ENCODE measurements at places on chromosomes 16 and 17.

GRCh38 chr17:77326636-77327035 is 185.9 kb downstream of the SEC14L1 start:
- DNase-seq = no peak

DNA sequence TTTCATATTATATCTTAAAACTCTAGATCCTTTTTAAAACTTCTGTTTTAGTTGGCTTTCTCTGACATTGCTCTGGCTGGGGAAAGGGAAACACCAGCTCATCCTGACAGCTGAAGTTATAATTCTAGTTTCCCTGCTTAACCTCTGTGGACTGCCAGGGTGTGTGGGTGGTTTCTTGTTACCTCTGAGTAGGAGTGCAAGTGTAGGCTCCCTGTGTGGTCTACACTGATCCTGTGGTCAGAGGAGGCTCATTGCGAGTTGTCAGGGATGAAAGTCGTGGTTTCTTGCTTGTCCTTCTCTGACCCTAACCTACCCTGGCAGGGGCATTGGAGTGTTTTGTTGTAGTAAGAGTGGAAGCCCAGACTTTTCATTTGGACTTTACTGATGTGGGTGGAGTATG is 221.0 kb downstream of the UTP18 start:
- no peak for DNase-seq

GRCh38 chr17:4811471-4811870 is 4.5 kb downstream of the PLD2 start:
- no peak for DNase-seq

GRCh38 chr16:2702438-2702825 is 17.6 kb downstream of the PRSS27 start:
- no peak for DNase-seq

DNA sequence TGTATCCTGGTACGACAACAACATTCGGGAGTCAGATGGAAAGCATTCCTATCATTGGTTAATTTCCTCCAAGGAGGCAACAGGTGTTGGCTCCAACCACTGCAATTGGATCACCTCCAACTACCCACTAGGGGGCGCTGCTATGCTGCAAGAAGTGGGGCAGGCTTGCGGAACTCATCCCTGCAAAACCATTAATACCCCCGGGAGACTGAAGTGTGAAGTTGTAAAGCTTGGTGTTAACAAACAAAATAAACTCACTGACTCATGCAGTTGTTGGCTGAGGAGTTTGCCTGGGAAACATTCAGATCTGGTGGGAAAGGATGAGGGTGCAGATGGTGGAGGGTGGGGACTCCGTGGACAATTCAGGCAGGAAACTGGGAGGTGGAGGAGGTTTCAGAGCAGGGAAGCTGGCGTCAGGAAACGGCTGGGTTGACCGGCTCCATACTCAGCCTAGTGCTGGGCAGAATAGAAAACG is 84.9 kb downstream of the HS3ST2 start:
- DNase-seq = peak; percentile 17

- DNase-seq = peak; percentile 25
Observed at GRCh38 chr17:43832976-43833829, at the start of gene MPP3. TSS of gene MPP3 (minus strand) at chr17:43833146. CDS start at chr17:43831906, 1,240 bp downstream.

GRCh38 chr17:58005728-58006559 is 1.1 kb downstream of the SRSF1 start:
- DNase-seq = no peak

GRCh38 chr16:12433691-12434390 is 369.8 kb downstream of the CPPED1 start:
- no peak for DNase-seq

DNA sequence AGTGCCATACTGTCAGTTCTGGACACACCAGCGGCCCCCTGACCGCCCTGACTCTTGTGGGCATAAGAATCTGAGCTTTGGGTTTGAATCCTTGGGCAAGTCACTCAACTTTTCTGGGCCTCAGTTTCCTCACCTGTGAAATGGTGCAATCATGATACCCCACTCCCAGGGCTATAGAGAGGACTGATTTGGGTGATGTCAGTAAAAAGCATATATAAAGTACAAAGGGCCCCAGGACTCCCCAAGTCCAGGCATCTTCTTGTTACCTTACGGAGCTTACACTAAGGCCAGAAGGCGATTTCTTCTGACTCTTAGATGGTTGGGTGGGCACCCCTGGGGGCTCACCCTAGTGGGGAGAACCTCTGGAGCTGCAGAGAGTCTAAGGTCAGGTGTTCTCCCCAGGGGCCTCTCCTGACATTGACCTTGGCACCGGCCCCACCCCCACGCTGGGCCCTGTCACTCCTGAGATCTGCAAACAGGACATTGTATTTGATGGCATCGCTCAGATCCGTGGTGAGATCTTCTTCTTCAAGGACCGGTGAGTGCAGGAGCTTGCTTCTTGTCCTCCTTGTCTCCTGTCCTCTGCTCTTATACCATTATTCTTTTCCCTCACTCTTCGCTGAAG is 13.9 kb downstream of the MMP2 start:
- no peak for DNase-seq

DNA sequence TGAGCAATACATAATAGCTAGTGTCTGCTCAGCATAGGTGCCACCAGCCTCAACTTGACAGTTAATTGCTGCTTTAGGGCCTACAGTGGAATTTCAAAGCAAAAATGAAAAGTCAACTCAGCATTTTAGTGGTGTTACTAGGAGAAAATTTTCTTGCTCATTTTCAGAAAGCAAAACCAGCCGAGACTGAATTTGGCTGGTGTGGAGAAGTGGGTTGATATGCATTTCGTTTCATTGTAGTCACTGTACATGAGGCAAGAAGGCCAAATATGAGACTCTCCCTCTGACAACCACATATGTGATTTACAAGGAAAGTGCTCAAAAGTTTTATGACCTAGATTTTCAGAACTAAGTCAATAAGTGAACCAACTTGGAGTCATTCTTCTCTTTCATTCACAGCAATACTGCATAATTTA is 54.0 kb downstream of the DUSP14 start:
- DNase-seq = no peak

- no peak for DNase-seq
Observed at GRCh38 chr17:40352237-40352778, 12.2 kb downstream of the GJD3 start.

- no peak for DNase-seq
Observed at GRCh38 chr17:11742886-11743285, 144.6 kb downstream of the DNAH9 start.

GRCh38 chr17:61465550-61466237 is 13.5 kb downstream of the TBX4 start:
- DNase-seq = no peak

GRCh38 chr17:9169116-9169515 is 147.8 kb downstream of the NTN1 start:
- no peak for DNase-seq

DNA sequence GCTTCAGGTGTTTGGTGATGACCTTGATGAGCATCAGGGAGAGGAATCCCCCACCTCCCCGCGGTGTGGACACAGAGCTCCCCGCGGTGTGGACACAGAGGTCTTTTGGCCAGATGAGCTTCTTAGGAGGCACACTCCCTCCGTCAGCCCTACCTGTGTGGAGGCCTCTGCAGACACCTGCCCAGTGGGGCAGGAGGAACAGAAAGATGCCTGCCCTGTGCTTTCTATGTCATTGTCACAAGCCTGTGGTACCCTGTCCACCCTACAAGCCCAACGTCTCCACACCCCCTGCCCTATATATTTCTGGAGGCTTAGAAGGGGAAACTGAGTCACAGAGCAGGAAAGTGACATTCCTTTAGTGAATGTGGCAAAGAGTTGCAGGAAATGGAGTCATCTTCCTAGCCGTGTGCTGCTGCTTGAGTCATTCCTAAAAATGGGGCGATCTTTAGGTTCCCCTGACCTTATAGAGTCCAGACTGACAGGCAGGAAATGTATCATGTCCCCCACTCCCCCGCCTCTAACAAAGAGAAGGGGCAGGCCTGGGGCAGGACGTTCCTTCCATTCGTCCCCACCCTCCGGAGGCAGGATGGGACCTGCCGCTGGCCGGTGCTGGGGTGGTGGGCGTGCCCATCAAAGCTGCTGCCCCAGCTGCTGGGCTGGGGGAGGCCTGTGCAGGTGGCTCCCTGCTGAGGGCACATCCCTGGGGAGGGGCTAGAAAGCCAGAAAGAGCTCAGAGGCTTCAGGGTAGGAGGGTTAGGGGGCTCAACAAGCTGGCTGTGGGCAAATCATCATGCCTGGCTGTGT is 1.0 kb upstream of the C16orf74 start:
- DNase-seq = no peak
